ENCODE measurements at places on chromosomes 6 and 20.
A peak's percentile ranks its signal among the peaks of the same experiment; 100 is the strongest.

- DNase-seq = no peak
Measured at GRCh38 chr20:57034001-57034400, 232.4 kb downstream of the BMP7 start.

GRCh38 chr6:32645047-32645703 lies 8.0 kb downstream of the HLA-DQA1 start:
- no peak for DNase-seq

- no peak for DNase-seq
Measured at GRCh38 chr6:33993653-33994471, 152.0 kb downstream of the GRM4 start.

GRCh38 chr20:46150943-46151342 lies 32.8 kb downstream of the CD40 start:
- no peak for DNase-seq

DNA sequence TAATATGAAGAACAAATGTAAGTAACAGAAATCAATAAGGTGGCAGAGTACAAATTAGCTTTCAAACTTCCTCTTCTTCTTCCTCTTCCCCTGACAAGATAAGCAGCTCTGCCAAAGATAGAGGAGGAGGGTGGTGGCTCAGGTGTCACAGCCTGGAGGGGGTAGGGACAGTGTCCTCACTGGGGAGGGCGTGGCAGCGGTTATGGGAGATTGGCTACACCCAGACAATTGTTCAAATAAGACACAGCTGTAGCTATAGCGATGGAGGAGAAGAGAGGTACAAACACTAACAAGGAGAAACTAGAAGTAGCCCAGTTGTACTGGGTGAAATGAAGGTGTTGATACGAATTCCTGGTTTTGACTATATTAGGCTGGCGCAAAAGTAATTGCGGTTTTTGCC lies 198.5 kb downstream of the TBXT start:
- no peak for DNase-seq

DNA sequence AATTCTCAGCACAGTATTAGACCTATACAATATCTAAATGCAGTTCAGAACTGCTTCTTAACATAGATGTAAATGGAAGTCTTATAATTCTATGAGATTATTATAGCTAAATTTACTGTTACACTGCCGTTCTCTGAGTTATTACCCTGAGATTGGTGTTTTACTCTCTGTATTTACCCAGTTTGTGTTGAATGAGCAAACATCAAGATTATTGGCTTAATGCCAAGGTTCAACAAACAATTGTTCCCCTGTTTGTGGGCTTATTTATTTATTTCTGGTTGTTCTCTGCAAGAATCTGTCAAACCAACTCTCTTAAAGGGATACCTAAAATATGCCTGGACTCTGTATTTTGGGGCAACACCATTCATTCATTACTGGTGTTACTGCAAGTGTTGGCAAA lies 5.2 kb upstream of the STMND1 start:
- DNase-seq = no peak

DNA sequence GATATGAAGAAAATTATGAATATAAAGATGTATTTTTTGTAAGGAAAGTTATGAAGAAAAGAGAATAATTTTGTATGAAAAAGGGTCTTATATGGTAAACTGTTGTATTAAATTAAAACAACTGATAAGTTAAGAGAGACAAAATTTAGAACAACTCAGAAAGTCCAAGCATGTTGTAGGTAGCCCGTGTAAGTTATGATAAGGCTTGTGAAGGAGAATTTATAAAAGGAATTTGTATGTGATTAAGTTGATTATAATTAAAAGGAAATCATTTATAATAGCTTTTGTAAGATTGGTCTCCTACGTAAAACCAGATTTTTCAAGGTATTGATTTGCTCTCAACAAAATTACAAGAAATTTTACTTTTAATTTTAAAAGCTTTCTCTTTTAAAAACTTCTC lies 1579.3 kb downstream of the HACE1 start:
- DNase-seq = no peak

- DNase-seq = no peak
Measured at GRCh38 chr20:13337090-13337784, 116.2 kb downstream of the ISM1 start.

GRCh38 chr6:32941214-32941768 lies 463 bp upstream of the HLA-DMB start:
- no peak for DNase-seq

DNA sequence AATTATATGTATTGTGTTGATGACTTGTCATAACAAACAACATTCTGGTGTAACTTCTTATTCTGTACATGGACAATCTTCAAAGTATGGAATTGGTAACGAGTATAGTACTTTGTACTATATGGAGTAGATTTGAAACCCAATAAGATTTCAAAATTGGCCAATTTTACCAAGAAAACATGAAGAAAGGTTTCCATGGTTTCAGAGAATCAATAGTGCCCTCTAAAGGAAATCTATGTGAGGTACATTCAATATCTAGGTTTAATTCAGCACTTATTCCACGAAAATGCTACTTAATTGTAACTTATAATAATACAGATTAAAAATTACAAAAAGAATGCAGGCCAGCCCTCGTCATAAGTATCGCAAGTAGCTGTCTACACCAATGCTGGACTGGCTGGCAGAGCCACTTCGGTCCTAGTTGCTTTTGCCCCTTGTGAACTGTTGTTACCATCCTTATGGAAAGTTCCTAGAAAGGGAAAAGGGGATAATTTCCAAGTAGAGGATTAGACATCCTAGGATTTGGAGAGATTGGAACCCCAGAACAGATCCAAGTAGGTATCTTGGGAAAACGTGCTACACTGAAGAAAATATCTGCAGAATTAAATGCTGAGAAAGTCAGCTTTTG lies 70.9 kb downstream of the LCA5 start:
- DNase-seq = peak; percentile 18

DNA sequence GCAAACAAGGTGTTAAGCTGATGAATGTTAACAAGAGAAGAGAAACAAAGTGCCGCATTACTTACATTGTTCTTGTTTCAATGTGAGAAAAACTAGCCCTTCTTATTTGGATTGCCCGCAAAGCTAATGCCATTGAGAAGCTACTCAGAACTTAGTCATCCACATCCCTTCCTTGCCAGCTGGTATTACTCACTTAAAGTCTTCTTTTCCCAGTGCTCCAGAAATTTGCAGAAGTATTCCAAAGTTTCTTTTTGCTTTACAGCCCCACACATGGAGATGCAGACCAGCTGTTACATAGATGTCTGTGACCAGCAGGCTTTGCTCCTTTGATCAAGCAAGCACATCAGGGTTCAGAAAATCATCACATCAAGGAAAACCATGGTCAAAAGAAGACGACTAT lies 529.0 kb downstream of the TBC1D32 start:
- DNase-seq = peak; percentile 18

- no peak for DNase-seq
Measured at GRCh38 chr6:169556758-169557548, 144.9 kb downstream of the WDR27 start.

- DNase-seq = no peak
Measured at GRCh38 chr6:167244064-167244960, 46.8 kb upstream of the UNC93A start.

GRCh38 chr20:17845701-17846475 lies 122.7 kb downstream of the SNX5 start:
- DNase-seq = no peak

DNA sequence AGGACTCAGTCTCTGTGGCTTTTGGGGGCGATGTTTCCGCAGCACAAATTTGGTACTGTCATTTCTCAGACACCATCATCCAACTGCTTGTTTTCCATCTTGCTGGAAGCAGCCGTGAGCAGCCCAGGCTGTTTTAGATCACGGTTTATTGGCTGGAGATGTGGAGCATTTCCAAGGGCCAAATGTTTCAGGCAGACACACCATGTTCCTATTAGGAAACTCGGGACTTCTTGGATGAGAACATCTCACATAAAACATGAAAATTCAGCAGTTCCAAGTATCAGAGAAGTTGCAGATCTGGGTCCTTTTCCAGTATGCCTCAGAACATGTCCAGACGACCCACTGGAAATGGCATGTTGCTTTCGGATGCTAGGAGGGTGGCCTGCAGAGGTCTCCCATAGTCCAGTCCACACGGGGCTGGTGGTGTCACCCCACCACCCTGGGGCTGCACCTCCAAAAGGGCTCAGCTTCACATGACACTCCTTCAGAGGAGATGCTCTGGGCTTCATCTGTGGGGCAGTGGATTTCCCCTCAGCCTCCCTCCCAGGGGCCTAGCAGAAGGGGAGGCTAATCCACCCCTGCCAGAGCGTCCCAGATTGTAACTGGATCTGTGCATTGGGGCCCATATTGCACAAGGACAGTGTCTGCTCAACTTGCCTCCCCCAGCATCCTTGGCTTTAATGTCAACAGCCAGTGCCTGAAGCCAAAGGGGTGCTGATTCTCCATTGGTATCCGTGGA lies 176.3 kb downstream of the SCP2D1 start:
- no peak for DNase-seq

- DNase-seq = no peak
Measured at GRCh38 chr6:89547281-89547680, 91.3 kb downstream of the LYRM2 start.

GRCh38 chr6:66555082-66555481 lies 848.1 kb upstream of the EYS start:
- DNase-seq = no peak

DNA sequence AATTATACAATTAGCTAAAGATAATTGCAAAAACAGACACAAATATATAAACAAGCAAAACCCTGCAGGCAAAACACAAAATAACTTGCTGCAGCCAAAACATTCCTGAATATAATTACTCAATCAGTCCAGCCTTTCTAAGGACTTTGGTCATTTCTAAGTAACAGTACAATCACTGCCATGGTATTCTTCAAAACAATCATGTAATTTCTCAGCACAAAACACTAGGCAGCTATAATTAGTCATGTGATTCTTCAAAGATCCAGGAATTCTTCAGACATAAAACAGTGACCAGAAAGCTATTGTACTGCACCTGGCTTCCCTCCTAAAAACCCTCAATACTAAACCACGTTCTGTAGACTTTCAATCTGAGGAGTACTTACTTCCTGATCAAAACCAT lies 881.1 kb downstream of the EPHA7 start:
- DNase-seq = no peak

DNA sequence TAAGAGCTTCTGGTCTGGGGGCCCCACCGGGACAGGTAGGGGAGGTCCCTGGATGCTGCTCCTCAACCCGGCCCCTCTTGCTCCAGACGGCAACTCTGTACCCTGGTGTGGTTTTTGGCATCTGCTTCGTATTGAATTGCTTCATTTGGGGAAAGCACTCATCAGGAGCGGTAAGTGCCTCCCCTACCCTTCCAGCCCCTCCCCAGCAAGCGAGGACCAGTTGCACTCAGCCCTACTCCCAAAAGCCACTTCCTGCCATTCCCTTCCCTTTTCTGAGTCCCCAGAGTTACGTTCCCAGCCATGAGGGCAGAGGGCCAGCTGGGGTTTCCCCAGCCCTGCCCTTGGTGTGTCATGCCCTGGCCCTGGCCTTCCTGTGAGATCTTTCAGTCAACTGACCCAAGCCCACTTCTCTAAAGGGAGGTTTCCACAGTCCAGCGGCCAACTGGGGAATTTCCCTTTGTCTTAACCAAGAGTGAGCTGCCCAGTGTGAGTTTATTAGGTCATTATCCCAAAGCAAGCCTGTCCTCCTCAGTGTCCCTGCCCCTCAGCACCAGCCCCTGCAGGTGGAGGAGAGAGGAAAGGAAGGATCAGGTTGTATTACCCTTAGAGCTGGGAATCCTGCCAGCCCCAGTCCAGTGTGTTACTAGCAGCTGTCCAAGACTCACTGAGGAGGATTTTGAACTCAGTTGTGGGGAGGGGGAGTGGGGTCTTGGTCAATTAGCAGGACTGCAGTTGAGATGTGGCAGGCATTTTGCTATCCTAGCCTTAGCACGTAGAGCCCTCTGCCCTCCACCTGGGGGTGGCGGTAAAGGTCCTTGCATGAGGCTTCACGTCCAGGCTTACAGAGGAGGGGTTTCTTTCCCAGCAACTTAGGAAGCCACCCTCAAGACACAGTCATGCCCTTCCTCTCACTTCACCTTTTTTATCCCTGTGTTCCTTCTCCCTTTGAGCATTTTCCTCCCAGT lies 45.8 kb downstream of the TM9SF4 start:
- DNase-seq = peak; percentile 92

- DNase-seq = no peak
Measured at GRCh38 chr20:25145131-25145530, 50.4 kb upstream of the ENTPD6 start.

GRCh38 chr6:162873537-162873936 lies 145.8 kb downstream of the PACRG start:
- DNase-seq = no peak

DNA sequence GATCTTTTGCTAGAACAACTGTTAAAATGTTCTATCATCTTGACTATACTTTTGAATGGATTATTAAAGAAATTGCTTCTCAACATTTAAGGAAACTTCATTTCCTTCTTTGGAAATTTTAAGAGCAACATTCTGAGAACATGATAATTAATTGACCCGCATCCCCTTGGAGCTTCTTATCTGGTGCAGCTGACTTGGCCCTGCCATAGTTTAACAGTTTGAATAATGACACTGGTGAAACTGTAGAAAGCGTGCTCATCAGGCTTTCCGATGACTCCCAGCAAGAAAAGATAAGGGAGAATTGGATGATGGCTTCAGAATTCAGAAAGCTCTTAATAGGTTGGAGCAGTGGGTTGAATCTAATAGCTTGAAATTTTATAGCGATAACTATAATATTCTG lies 38.1 kb downstream of the SNX9 start:
- DNase-seq = no peak

DNA sequence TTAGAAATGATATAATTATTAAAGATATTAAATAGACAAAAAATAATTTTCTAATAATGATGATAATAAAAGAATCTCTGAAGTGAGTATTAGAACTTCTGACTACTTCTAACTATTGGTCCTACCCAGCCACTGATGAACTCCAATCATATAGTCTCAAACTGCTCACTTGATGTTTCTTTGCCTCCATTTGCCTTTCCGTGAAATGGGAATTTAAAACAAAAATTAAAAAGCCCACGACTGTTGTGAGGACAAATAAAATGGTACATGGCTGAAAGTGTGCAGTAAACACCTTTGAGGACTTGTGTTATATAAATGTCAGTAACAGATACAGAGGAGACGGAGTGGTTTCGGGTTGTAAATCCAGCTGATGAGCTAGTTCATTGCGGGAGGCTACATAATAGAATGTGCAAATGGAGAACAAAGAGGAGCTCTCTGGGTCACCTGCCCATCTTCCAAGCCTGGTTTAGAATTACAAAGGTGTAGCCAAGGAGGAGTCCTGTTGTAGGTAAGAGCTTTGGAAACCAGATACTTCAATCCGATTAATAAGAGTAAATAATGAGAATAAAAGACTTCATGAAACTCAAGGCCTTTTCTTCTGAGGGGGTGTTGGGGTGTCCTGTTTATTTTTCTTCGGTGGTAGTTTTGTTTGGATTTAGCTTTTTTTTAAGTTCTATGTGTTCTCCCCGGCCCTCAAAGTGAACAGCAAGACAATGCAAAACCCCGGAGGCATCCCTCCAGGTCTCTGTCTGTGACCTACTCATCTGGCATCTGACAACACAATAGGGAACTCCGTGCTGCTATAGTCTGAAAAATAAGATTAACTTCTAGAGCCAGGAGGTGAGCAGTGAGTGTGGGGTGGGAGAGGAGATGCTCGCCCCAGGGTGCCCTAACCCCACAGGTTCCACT lies 4.4 kb upstream of the PXDC1 start:
- no peak for DNase-seq

Data from stromal cell of bone marrow (primary cell).